Endodermal cell (in vitro differentiated cells): ENCODE measurements at places on chromosomes 7 and 10. TPM values are rescaled to one million over a fixed set of nuclear protein-coding genes. Genes with fewer than 3 reads are reported as not detected.

DNA sequence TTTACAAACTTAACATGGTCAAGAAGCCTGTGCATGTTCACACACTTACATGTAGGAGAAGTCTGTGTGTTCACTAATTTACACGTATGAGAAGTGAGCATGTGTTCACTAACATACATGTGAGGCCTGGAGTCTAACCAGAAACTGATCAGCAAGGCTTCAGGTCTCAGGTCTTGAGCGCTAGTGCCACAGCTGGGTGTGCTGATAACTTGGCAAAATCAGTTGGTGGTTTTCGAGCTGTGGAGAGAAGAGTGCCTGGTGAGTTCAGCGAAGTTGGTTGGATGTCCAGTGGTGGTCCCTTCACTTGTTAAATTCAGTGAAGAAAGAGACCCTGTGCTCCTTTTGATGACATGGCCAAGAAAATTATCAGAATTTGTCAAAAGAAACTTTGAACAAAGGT, 98.7 kb downstream of the CELF2 start:
- no peak for DNase-seq
- H3K4me3 ChIP-seq, result no peak overlapping the region
- H3K27ac ChIP-seq, result no peak overlapping the region
- no peaks in the 10 kb centered on the region for H3K27me3 ChIP-seq

DNA sequence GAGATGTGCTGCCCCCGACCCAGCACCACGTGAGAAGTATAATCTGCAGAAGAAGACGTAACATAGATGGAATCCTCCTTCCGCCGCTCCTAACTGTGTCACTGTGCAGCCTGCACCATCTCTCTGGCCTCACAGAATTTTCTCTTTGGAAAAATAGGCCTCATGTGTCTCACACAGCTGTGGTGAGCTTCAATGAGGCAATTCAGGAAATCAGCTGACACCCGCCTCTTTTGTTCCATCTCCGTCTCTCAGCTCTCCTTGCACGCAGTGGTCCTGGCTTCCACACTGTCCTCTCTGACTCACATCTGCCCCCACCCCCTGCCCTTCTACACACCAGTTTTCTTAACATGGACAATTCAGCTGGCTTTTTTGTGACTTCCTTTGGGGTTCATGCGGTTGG, 7.2 kb downstream of the C10orf90 start:
- H3K27ac ChIP-seq, result no peak overlapping the region
- no peak overlapping the region for H3K4me3 ChIP-seq
- DNase-seq, result no peak
- H3K36me3 ChIP-seq, result no peaks in the 10 kb centered on the region
- H3K27me3 ChIP-seq, result no peaks in the 10 kb centered on the region
- no peaks in the 10 kb centered on the region for H3K4me1 ChIP-seq

- H3K27ac ChIP-seq, result no peak within 1 kb of the TSS
- peaks cover 6% of the 10 kb centered on the region for H3K4me1 ChIP-seq
- H3K4me3 ChIP-seq, result peak within 1 kb of the TSS; percentile 90
These were observed at the start of gene PALD1 for GRCh38 chr10:70478191-70479164. Gene PALD1 (plus strand): TSS chr10:70478767. CDS start chr10:70525952, 47,185 bp downstream.

DNA sequence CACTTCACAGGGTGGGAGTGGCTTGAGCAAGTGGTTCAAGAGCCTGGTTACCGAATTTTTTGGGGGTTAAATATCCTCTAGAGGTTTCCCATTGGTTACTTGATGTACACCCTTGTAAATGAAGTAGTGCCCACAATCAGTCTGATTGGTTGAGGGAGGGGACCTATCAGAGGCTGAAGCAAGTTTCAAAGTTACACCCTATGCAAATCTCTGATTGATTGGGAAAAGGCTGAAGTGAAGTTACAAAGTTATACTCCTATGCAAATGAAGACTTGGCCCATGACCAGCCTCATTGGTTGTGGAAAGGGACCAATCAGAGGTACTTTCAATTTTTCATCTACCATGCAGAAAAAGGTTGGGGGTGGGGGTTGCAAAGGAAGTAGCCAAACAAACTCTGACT, 34.7 kb downstream of the UBE2D4 start:
- no peak overlapping the region for H3K27ac ChIP-seq
- no peaks in the 10 kb centered on the region for H3K4me1 ChIP-seq
- DNase-seq, result no peak
- no peaks in the 10 kb centered on the region for H3K36me3 ChIP-seq

DNA sequence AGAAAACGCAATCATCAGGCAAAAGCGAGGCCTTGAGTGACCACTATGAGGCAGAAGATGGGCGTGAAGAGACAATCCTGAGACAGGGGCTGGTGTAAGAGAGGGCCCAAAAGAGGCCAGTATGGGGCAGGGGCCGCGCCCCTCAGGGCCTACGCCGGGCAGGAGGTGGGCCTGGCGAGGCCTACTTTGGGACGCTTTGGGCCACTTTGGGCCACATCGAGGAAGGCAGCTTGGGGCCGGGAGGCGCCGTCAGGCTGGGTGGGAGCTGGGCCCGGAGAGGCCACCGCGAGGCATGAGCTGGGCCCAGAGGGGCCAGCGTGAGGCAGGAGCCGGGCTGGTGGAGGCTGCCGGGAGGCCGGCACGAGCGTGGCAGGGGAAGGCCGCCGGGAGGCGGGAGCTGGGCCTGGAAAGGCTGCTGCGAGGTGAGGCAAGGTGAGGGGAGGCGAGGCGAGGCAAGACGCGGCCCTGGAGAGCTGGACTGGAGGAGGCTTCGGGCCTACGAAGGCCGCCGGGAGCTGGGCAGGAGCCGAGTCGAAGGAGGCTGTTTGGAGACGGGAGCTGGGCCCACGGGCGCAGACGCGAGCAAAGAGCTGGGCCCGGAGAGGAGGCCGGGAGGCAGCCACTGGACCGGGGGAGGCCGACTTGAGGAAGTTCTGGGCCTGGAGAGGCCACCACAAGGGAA, 171.3 kb downstream of the TPST1 start:
- no peak overlapping the region for H3K27ac ChIP-seq
- peaks cover 6% of the 10 kb centered on the region for H3K36me3 ChIP-seq
- no peaks in the 10 kb centered on the region for H3K27me3 ChIP-seq
- DNase-seq, result peak; percentile 46

DNA sequence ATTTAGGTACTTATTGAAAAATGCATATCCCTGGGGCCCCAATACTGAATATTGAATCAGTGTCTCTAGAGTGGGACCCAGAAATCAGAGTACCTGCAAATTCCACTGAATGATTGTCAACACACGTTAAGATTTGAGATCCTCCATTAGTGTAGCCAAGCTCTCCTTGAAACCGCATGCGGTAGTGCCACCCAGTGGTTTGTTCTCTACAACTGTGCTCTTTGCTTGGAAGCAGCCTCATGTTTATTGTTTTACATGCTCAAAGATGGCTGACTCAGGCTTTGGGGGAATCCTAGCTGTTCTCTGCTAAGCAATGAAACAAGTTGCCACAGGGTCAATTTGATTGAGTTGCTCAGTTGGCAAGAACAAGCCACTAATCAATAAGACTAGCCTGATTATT, 340.2 kb upstream of the CELF2 start:
- H3K4me3 ChIP-seq, result no peak overlapping the region
- no peaks in the 10 kb centered on the region for H3K27me3 ChIP-seq
- H3K27ac ChIP-seq, result no peak overlapping the region
- DNase-seq, result peak; percentile 91
- no peaks in the 10 kb centered on the region for H3K4me1 ChIP-seq

DNA sequence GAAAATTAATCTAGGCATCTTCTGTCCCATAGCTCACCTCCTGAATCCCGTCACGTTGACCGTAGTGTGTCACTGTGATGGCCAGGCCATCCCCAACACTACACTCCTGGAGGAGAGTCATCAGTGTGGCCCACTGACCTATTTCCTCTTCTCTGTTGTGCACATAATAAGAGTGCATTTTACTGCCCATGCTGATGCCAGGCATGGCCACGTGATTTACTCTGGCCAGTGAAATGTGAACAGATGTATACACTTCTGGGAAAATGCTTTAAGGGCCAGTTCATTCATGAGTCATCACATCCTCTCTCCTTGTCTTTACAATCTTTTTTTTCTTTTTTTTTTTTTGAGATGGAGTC, 101.9 kb upstream of the PIP4K2A start:
- no peak for DNase-seq
- no peaks in the 10 kb centered on the region for H3K27me3 ChIP-seq
- H3K36me3 ChIP-seq, result no peaks in the 10 kb centered on the region
- no peaks in the 10 kb centered on the region for H3K4me1 ChIP-seq
- H3K4me3 ChIP-seq, result no peak overlapping the region

- H3K27me3 ChIP-seq, result no peaks in the 10 kb centered on the region
- peak overlapping the region; percentile 12 for H3K27ac ChIP-seq
- no peak for DNase-seq
- H3K4me3 ChIP-seq, result no peak overlapping the region
- no peaks in the 10 kb centered on the region for H3K36me3 ChIP-seq
- H3K4me1 ChIP-seq, result no peaks in the 10 kb centered on the region
These were observed 348.6 kb downstream of the ANKRD7 start for GRCh38 chr7:118573085-118573484.

DNA sequence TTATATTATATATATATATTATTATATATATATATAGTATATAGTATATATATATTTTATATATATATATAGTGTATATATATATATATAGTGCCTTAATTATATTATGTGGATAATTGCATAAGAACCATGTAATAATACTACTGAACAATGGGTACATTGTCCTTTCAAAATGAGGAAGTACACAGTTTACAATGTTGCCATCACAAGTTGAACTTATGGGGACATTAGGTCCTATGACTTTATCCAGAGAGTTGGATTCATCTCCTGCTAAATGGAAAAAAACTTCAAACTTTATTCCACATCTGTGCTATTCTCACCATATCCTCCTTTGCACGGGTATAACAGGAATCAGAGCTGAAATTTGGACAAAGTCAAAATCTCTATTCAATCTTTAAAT, 105.0 kb upstream of the AGR3 start:
- DNase-seq, result no peak
- H3K27me3 ChIP-seq, result peaks cover 27% of the 10 kb centered on the region
- H3K4me1 ChIP-seq, result peaks cover 3% of the 10 kb centered on the region
- no peaks in the 10 kb centered on the region for H3K36me3 ChIP-seq
- no peak overlapping the region for H3K27ac ChIP-seq

DNA sequence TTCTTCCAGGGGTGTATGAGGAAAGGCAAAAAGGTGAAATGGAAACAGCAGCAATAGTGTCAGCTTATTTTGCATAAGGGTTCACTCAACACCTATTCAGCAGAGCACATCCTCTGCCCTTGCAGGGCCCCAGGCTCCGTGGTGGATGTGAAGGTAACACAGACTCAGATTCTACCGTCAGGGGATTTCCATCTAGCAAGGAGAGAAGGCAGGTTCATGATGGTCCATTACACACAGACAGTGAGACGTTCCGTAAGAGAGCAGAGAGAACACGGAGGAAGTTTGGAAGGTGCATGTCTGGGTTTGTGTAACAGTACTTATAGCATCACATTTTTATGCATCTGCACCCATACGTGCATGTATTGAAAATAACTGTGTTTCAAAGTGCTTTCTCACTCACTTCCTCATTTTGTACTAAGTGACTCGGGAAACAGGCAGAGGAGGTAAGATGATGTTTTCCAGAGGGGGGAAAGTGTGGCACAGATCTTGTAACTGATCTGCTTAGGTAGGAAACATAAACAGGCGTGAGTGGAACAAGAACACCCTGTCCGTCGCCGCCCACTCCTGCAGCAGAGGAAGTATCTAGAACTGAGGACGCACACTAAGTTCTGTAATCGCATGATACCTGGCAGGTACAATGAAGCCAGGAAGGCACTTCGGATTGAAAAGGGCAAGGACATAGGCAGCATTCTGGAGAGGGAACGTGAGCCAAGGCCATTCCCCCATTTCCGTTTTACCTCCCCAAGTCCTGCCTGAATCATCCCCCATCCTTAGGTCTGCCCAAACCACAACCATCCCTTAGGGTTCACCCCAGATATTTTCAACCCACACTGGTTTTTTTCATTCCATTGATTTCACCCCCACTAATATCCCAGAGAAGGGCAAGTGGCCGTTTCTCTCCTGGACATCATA, 1.0 kb upstream of the ENO4 start:
- H3K4me3 ChIP-seq, result peak overlapping the region; percentile 91
- H3K36me3 ChIP-seq, result no peaks in the 10 kb centered on the region
- H3K27ac ChIP-seq, result no peak overlapping the region
- H3K4me1 ChIP-seq, result peaks cover 4% of the 10 kb centered on the region
- DNase-seq, result no peak
- H3K27me3 ChIP-seq, result no peaks in the 10 kb centered on the region

GRCh38 chr10:3636356-3637181, 148.4 kb downstream of the KLF6 start:
- H3K27ac ChIP-seq, result no peak overlapping the region
- H3K36me3 ChIP-seq, result no peaks in the 10 kb centered on the region
- no peaks in the 10 kb centered on the region for H3K4me1 ChIP-seq
- no peak for DNase-seq
- H3K27me3 ChIP-seq, result no peaks in the 10 kb centered on the region

DNA sequence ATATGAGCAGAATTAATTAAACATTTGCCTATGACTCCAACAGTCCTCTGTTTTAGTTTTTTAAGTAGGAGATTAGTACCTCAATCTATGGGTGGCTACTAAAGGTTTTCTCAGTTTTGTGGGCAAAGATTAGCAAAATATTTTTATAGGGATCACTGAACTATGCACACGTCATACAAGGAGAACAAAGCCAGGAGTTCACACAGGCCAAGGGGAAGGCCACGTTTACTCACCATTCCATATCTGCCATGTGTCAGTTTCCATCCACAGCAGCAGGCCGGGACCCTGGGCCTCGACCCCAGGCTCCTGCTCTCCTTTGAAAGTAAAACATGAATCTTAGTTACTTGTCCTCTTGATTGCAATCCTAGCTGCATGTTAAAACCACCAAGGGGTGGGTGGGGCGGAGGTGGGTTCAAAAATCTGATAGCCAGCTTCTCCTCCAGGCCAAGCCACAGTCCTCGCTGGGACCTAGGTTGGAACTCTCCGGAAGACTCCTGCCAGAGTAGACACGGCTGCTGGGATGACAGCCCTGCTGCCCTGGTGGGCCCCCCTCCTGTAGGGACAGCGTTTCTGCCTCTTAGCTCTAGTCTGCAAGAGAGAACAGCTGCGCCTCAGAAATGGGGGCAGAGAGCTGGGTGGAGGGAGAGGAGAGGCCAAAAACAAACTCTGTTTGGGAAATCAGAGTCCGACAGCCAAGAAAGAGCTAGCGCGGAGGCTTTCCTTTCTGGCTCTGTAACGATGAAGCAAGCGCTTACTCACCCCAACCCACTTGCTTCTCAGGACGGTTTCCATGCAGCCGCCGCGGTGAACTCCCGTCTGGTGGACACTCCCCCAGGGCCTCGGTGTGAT, 35.6 kb downstream of the PITRM1 start:
- peaks cover 79% of the 10 kb centered on the region for H3K36me3 ChIP-seq
- no peaks in the 10 kb centered on the region for H3K27me3 ChIP-seq
- H3K27ac ChIP-seq, result no peak overlapping the region
- H3K4me3 ChIP-seq, result no peak overlapping the region
- DNase-seq, result no peak
- no peaks in the 10 kb centered on the region for H3K4me1 ChIP-seq

The TEX36 gene
- not detected in 3 replicates for total RNA-seq

The PRPS1L1 gene
- not detected in 3 replicates for total RNA-seq

The OR6V1 gene
- total RNA-seq, result not detected in 3 replicates

The MSRB2 gene
- 34.9 and 42.5 TPM in 2 replicates for total RNA-seq

The HOGA1 gene
- 0.15 and 0.43 TPM in 2 replicates for total RNA-seq
